ENCODE measurements at places on chromosomes 5 and 9. TPM values are rescaled to one million over a fixed set of nuclear protein-coding genes. Genes with fewer than 3 reads are reported as not detected.

The GZMA gene
- total RNA-seq = not detected

GRCh38 chr9:72886386-72886785 is 66.5 kb downstream of the ALDH1A1 start:
- no peak for DNase-seq

The RNF183 gene
- total RNA-seq = not detected

The PDZD2 gene
- total RNA-seq = not detected

The PITX1 gene
- not detected for total RNA-seq

DNA sequence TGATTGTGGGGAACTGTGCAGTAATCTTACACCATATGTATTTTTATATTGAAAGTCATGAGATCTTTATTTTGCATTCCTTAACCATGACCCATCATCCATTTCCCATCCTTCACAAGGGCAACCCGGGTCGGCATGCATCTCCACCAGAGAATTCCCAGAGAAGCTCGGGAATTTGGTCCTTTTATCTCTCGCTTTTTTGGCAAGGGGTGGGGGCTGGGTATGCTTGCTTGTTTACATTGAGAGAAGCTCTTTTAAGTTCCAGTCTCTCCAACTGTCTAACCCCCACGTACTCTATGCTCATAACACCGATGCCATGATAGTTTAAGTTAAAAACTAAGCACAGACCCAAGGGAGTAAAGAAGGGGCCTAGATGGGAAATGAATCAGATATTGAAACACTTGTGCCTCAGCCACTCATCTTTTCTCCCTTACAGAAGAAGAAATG is 109.9 kb upstream of the NFIB start:
- DNase-seq = peak; percentile 44

- DNase-seq = no peak
Measured at GRCh38 chr5:71986101-71986500, 121.2 kb upstream of the MAP1B start.

The SELENOP gene
- total RNA-seq = 1.5 TPM

The CCDC192 gene
- total RNA-seq = not detected

- DNase-seq = no peak
Measured at GRCh38 chr5:56167519-56167918, 65.6 kb downstream of the ANKRD55 start.

DNA sequence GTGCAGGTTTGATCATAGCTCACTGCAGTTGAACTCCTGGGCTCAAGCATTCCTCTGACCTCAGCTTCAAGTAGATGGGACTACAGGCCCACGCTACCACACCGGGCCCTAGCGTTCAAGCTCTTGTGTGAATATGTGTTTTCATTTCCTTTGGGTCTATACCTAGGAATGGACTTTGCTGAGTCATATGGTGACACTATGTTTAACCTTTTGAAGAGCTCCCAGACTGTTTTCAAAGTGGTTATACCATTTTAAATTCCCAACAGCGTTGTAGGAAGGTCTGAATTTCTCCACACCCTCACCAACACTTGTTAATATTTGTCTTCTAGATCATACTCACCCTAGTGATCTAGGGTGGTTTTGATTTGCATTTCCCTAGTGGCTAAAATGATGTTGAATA is 33.5 kb downstream of the FAF2 start:
- DNase-seq = no peak

The DMRT3 gene
- not detected for total RNA-seq

DNA sequence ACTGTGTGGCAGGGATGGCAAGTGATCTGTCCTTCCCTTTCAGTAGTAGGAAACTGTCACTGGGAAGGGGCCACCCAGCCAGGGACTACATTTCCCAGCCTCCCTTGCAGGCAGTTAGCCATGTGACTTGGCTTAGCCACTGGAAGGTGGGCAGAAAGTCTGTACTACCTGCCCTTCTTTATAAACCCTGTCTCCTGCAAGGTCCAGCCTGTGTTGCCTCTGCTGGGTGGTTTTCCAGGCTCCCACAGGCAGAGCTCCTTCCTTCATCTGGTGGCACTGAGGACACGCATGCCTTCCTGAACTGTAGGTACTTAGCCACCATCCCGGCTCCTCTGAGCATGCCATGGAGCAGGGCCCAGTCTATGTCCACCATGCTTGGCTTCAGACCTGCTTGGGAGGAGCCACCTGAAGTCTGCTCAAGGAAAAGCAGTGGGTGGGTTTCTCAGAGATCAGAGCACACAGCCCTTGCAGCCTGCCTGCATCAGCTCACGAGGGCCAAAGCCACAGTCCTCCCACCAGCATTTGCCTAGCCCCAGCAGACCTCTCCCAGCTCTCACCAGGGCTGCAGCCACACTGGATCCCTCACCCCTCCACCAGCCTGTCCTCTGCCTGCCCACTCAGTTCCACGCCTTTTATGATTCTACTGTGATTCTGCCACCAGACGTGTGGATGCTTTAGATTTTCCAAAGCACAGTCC is 16.7 kb upstream of the SLC25A51 start:
- no peak for DNase-seq

GRCh38 chr9:34139477-34140146 is 13.1 kb upstream of the DCAF12 start:
- peak; percentile 96 for DNase-seq

DNA sequence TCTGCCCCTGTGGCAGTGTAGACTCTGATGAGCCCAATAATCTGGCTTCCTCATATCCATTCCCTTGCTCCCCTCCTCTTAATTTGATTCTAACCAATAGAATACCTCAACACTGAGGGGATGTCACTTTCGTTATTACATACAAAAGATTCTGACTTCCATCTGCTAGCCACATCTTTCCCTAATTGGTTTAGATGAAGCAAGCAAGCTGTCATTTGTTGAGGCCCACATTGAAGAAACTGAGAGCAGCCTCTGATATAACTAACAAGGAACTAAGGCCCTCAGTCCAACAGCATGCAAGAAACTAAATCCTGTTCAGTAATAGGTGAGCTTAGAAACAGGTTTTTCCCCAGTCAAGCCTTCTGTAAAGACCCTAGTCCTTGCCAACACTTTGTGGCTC is 5.8 kb downstream of the ADAMTS6 start:
- no peak for DNase-seq

DNA sequence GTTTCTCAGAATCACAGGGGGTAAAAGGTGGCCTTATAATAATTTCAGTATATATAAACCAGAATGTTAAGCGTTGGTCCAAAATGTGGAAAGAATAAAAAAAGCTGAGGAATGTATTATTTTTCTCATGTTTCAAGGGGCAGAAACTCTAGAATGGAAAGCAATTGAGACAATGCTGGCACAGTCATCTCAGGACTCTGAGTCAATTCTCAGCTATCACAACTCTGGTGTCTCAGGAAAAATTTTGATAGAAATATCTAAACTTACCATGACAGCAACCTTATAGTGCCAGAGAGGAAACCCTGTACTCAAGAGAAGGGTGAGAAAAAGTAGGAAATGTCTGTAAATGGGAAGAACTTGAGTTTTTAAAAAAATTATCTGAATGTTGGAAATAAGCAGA is 1189.4 kb upstream of the NUDT12 start:
- DNase-seq = no peak

GRCh38 chr9:2872931-2873323 is 29.0 kb upstream of the PUM3 start:
- no peak for DNase-seq
